Activated gamma-delta T cell treated with Interleukin-2 at 50 U/mL for 16 hours (primary cell): ENCODE measurements at places on chromosomes 12 and 14.

DNA sequence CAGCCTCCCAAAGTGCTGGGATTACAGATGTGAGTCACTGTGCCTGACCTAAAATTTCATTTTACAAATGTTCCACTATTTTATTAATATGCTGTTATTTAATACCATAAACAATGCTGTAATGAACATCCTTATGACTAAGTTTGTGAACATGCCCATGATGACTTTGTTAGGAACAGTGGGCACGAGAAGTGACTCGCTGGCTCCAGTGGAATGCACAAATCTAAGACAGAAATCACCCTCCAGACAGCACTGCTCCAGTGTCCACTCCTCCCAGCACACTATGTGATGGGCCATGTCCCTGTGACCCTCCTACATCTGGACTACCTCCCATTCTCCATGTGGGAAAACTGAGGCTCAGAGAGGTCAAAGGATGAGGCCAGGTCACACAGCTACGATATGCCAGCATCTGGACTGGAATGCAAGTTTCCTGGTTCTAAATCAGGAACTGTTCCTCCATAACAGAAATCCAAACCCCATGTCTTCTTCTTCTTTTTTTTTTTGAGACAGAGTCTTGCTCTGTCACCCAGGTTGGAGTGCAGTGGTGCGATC lies 57.9 kb downstream of the GPR68 start:
- no peak for DNase-seq

DNA sequence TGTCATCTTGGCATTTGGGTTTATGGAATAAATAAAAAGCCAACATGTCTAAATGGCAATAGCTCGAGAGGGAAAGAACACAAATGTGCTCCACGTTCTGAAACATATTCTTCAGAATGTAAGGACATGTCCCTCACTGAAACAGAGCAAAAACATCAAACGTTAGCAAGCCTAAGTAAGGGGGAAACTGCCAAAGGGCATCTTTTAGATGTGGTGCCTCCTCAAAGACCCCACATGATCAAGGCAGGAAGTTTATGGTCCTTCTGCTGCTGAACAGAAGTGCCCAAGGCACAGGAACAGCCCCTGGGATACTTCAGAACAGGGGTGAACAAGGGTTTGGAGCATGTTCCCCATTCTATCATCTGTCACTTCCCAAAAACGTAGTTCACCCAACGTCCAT lies 227.0 kb downstream of the ANO2 start:
- no peak for DNase-seq

GRCh38 chr12:18932211-18932610 lies 194.3 kb downstream of the CAPZA3 start:
- DNase-seq: no peak

GRCh38 chr14:76550534-76550933 lies 174.6 kb downstream of the ESRRB start:
- DNase-seq: no peak

GRCh38 chr12:107310621-107311020 lies 217.3 kb upstream of the CRY1 start:
- no peak for DNase-seq

GRCh38 chr12:124332058-124332672 lies 37.3 kb downstream of the RFLNA start:
- no peak for DNase-seq

DNA sequence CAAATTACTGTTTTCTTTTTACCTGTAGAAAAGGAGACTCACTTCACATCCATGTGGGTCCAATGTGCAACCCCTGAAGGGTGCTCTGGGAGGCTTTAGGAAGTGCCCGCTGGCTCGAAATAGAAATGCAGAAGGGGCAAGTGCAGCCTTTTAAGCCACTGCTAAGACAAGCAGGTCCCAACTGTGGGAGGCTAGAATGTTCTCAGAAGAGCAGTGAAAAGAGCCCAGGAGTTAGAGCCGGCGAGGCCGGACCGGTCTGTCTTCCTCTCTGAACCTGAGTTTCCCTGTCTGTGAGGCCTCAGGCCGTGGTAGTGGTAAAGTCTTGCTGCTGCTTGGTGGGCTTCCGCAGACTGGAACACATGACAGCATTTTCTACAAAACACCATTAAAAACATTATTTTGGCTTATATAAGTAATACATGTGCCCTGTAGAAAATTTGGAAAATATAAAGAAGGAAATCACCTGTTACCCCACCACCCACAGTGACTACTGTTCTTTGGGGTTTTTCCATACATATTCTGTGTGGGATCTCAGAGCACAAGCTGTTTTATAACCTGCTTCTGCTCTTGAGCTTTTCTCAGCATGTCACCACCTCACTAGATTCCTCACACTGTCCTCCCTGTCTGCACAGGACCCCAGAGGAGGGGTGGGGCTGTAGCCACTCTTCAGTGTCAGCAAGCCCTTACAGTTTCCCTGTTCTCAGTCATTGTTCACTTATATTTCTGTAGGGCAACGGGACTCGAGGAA lies 6.0 kb downstream of the CKB start:
- DNase-seq: no peak

DNA sequence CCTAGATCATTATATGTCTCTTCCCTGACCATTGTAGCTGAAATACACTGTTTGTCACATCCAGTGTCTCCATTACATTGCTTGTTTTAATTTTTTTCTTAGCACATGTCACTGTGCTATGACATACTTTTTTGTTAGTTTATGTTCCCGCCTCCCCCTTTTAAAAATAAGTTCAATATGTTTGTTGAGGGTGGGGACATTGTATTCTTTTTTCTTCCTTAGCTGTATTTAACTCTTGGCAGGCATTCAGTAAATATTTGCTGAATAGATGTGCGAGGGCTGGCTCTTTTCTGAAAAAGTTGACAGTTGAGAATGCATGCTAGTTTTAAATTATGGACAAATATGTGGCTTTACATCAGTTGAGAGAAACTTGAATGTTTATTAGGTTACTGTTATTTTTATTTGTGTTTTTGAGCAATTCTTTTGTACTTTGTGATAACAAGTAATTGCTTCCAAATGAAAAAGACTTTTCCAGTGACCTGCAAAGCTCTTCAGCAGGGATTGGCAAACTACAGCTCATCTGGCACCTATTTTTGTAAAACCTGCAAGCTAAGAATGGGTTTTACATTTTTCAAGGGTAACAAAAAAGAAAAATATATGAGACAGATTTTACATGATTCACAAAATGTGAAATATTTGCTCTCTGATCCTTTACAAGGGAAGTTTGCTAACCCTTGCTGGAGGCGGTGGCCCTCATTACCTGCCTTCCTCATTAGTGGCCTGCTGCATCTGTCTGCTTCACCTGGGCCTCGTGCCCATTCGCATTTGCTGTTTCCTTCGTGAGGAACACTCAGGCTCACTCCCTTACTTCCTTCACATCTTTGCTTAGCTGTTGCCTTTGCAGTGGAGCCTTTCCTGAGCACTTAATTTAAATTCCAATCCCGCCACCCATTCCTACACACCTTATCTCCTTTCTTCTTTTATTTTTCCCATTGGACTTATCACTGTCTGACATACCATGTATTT lies 229.4 kb downstream of the ERC1 start:
- DNase-seq: no peak

GRCh38 chr12:79920421-79921238 lies 14.3 kb downstream of the PPP1R12A start:
- DNase-seq: no peak

GRCh38 chr12:1305063-1305434 lies 289.3 kb downstream of the FBXL14 start:
- no peak for DNase-seq

- peak; percentile 39 for DNase-seq
Measured at GRCh38 chr14:65222440-65222858, 120.1 kb upstream of the MAX start.

- DNase-seq: no peak
Measured at GRCh38 chr14:88987516-88987915, 163.1 kb downstream of the TTC8 start.

- no peak for DNase-seq
Measured at GRCh38 chr14:95521001-95521400, 4.6 kb upstream of the SYNE3 start.

- DNase-seq: no peak
Measured at GRCh38 chr12:124727922-124728321, 135.7 kb downstream of the SCARB1 start.

DNA sequence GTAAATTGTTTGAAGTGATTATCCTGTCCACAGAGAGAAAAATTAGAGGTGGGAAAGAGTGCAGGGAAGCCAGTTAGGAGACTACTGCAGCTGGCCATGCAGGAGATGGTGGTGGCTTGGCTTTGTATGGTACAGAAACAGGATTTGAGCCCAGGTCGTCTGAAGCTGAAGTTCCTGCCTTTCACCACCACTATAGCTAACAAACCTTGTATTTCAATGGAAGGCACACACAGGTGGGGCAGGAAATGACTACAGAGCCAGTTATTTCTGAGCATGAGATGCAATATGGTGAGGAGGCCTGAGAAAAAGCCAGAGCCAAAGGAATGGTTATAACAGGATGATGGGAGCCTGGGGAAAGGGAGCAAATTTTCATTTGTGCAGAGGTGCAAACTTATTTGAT lies 103.9 kb downstream of the BTG1 start:
- DNase-seq: peak; percentile 9
